Stimulated activated CD8-positive, alpha-beta memory T cell treated with anti-CD3 and anti-CD28 coated beads, Interleukin-12 subunit alpha, Interleukin-12 subunit beta, amount 100 ng/mL, for 4 hours (primary cell): ENCODE measurements at places on chromosomes 13 and 19.
A peak's percentile ranks its signal among the peaks of the same experiment; 100 is the strongest.

DNA sequence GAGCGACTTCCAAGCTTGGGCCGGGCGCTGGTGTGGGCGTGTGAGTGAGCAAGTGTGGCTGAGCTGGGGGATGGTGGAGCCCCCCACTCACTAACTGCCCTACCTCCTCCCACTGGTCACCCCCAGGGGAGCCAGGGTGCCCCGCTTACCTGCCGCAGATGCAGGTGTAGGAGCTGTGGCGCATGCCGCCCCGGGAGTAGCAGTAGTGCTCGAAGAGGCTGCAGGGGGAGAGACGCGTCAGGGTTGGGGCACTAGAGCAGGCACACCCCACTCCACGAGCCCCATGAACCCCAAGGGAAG lies 39.9 kb downstream of the CEBPG start:
- no peak for DNase-seq

DNA sequence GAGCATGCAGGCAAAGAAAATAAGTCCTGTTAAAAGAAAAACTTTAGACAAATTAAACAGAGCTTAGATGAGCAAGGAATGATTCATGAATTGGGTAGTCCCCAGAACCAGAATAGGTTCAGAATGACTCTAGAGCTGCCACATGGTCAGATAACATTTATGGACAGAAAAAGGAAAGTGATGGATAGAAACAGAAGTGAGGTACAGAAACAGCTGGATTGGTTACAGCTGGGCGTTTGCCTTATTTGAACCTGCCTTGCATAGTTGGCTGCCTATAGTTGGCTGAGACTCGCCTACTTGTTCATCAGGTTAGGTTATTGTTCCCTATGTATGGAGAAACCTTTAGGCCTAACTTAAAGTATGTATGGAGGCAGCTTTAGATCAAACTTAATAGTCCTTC lies 35.4 kb downstream of the WDFY2 start:
- no peak for DNase-seq

GRCh38 chr13:29471551-29471950 lies 123.9 kb downstream of the SLC7A1 start:
- no peak for DNase-seq

DNA sequence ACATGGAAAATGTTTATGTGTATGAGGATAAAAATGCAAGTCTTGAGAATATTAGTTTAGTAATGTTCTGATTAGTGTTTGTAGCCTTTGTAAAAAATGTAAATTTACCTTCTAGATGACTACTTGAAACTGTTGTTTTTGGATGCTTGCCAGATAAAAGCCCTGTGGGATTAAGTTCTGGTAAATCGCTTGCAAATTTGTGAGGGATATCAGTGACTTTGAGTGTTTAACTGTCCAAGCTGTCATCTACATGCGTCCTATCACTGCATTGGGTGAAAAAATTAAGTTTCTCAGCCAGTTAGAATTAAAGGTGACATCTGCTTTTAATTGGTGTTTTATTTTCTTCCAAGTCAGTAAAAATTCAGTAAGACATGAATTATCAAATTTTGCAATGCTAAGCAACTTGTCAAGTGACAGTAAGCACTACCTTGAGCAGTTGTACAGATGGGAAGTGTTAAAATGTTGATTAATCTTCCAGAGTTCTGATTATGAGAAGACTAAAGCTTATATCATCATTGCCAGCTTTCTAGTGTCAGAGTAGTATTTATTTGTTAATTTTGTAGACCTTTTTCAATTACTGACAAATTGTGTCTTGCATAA lies 88.0 kb downstream of the PCCA start:
- no peak for DNase-seq

DNA sequence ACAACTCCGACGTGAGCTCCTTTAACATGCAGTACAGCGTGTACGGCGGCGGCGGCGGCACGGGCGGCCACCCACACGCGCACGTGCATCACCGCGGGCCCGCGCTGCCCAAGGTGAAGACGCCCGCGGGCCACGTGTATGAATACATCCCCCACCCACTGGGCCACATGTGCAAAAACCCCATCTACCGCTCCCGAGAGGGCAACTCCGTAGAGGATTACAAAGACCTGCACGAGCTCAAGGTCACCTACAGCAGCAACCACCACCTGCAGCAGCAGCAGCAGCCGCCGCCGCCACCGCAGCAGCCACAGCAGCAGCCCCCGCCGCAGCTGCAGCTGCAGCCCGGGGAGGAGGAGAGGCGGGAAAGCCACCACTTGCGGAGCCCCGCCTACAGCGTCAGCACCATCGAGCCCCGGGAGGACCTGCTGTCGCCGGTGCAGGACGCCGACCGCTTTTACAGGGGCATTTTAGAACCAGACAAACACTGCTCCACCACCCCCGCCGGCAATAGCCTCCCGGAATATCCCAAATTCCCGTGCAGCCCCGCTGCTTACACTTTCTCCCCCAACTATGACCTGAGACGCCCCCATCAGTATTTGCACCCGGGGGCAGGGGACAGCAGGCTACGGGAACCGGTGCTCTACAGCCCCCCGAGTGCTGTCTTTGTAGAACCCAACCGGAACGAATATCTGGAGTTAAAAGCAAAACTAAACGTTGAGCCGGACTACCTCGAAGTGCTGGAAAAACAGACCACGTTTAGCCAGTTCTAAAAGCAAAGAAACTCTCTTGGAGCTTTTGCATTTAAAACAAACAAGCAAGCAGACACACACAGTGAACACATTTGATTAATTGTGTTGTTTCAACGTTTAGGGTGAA lies 6.6 kb downstream of the SLITRK5 start:
- no peak for DNase-seq

DNA sequence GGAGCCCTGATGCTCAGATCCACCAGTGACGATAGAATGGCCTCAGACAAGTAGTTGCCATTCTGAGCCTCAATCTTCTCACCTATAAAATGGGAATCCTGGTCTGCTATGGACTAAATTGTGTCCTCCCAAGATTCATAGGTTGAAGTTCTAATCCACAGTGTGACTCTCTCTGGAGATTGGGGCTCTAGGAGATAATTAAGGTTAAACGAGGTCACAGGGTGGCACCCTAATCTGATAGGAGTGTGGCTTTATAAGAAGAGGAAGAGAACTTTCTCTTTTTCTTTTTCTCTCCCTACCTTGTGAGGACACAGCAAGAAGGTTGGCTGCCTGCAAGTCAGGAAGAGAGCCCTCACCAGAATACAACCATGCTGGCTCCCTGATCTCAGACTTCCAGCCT lies 214.1 kb downstream of the KATNAL1 start:
- no peak for DNase-seq

DNA sequence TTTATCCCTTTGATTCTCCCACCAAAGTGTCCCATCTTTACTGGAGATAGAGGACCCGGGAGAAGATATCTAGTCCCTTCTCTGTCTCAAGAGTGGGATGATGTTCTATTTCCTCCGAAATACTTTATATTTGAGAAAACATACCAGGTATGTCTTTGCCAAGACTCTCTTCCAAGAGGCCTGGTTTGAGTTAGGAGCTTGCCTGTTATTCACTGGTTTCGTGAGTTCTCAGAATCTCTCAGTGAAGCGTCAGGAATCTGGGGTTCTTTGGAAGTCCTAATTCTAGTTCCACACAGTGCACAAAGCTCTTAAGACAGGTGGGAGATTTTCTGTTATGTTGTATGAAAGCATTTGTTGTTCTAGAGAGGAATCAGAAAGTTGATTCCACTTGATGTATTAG lies 182.0 kb downstream of the DNAJC15 start:
- no peak for DNase-seq

GRCh38 chr19:48325265-48325910 lies at the start of gene EMP3:
EMP3 (plus strand) TSS chr19:48325552; CDS start chr19:48326845, 1,293 bp downstream.
- peak; percentile 70 for DNase-seq

- no peak for DNase-seq
Measured at GRCh38 chr19:41726493-41726892, 18.1 kb downstream of the CEACAM5 start.

DNA sequence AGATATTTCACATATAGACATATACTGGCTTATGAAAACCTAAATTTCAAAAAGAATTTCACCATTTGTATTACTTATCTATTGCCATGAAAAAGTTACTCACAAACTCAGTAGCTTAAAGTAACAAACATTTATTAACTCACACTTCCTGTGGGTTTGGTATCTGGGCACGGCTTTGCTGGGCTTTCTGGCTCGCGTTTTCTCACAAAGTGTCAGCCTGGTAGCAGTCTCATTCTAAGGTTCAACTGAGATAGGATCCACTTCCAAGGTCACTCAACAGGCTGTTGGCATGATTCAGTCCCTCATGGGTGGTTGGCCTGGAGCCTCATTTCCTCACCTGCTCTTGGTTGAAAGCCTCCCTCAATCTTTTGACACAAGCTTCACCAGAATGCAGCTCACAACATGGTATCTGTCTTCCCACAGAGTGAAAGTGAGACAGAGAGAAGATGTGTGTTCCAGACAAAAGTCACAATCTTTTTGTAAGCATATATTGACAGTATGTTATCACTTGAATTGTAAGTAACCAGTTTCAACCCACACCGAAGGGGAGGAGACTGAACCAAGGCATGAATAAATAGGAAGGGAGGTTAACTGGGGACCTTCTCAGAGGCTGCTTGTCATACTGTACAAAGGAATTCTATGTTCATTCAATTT lies 1065.8 kb upstream of the SPRY2 start:
- DNase-seq = no peak

GRCh38 chr19:657611-658010 lies 5.4 kb downstream of the RNF126 start:
- DNase-seq = no peak

- DNase-seq = no peak
Measured at GRCh38 chr13:81874681-81875661, 1534.0 kb upstream of the SPRY2 start.

DNA sequence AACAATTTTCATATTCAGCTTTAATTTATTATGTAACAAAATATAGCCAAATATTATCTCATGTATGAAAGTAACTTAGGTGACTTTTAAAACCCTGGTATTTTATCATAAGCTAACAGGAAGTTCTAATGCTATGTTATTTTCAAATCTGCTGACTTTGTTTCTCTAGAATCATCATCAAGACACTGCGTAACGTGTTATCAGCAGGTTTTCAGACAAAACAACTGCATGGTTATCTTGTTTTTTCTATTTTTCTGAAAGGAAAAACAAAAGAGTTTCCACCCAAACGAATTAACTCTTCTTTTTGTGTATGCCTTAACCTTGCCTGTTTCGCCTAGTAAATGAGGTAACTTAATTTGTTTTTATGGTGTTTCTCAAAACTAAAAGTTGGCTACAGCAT lies 156.3 kb downstream of the TBC1D4 start:
- no peak for DNase-seq

DNA sequence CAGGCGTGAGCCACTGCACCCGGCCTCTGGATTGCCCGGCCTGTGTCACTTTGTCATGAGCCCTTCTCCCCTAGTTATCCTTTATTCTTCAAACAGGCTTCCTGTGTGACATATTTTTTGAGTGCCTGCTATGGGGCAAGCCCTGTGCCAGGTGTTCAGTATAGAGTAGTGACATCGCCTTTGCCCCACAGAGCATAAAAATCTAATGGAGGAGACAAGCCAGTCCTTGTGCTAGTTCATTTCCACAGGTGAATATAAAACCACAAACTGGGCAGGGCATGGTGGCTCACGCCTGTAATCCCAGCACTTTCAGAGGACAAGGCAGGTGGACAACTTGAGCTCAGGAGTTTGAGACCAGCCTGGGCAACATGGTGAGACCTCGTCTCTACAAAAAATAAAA lies 43.2 kb downstream of the BBC3 start:
- no peak for DNase-seq

GRCh38 chr13:36778083-36778671 lies 40.8 kb upstream of the RFXAP start:
- DNase-seq = no peak
